ENCODE measurements at places on chromosomes 7 and 10.

- DNase-seq: no peak
These were observed 121.0 kb upstream of the THSD7A start for GRCh38 chr7:11952972-11953371.

- peak; percentile 67 for DNase-seq
These were observed 8.5 kb upstream of the C10orf105 start for GRCh38 chr10:71727738-71728737.

GRCh38 chr10:24718031-24718855, 5.4 kb downstream of the ARHGAP21 start:
- DNase-seq: no peak

DNA sequence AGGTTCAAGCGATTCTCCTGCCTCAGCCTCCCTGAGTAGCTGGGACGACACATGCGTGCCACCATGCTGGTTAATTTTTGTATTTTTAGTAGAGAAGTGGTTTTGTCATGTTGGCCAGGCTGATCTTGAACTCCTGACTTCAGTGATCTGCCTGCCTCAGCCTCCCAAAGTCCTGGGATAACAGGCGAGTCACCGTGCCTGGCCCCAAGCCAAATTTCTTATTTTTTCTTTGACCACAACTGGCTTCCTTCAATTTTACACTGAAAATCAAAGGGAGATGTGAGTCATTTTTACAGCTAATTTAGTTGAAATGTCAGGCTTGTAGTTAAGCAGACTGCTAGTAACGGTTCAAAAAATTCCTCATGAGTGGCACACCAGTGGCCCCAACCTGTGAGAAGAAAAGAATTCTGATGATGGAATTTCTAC, 7.8 kb downstream of the RNF216 start:
- no peak for DNase-seq

DNA sequence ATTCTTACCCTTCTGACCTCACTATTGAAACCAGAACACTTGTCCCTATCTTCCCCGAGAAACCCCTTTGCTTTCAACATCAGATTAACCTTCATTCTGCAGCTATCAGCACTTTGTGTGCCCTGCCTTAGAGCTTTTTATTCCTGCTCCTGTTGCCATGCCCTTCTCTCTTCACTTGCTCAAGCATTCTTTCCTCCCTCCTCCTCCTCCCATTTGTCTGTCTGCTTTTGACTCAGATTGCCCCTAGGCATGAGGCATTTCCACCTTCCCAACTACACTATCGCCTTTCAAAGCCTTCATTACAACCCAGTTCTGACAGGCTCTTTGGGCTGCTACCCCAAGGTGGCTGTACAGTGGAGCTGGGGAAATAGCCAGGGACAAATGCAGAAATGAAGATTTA, 143.3 kb downstream of the SLC25A13 start:
- DNase-seq: no peak

GRCh38 chr10:95531058-95531809, 29.9 kb downstream of the SORBS1 start:
- no peak for DNase-seq

- peak; percentile 16 for DNase-seq
These were observed 918 bp downstream of the NET1 start for GRCh38 chr10:5413012-5413938.

DNA sequence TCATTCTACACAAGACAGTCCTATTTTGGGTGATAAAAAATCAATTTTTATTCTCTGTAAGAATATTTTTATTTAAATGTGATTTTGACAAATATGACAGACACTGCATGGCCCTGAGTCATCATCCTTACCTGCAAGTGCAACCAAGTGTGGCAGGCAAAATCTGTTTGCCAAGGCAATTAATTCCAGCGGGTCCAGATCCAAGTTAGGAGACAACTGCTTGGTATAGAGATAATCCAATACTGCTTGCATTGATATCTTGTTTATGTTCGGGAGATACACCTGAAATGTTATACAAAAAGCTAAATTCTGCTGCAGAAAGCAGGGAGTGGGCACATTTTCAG, 66.2 kb downstream of the RHOBTB1 start:
- no peak for DNase-seq

GRCh38 chr10:112753961-112754411, 196.1 kb upstream of the TCF7L2 start:
- DNase-seq: no peak

- no peak for DNase-seq
These were observed 287.3 kb downstream of the INHBA start for GRCh38 chr7:41415471-41416207.

- DNase-seq: peak; percentile 16
These were observed 65.1 kb upstream of the MPP7 start for GRCh38 chr10:28367929-28368484.

- no peak for DNase-seq
These were observed 49.0 kb downstream of the WNT2 start for GRCh38 chr7:117273814-117274225.
